Adipose tissue (tissue), 3 donors: ENCODE measurements at places on chromosomes 2 and 18. TPM values are rescaled to one million over a fixed set of nuclear protein-coding genes. Genes with fewer than 3 reads are reported as not detected.

The EVA1A gene
- polyA plus RNA-seq = 2.4 TPM

The SEPTIN10 gene
- polyA plus RNA-seq = 11.5 TPM

The TTR gene
- polyA plus RNA-seq = 223 TPM

The SOWAHC gene
- polyA plus RNA-seq = 5.3 TPM

The CNTNAP5 gene
- not detected for polyA plus RNA-seq

The TRIM54 gene
- polyA plus RNA-seq = 1.3 TPM

The TMEFF2 gene
- polyA plus RNA-seq = 0.01 TPM

The PKDCC gene
- polyA plus RNA-seq = 218 TPM

The RNF138 gene
- 17.5 TPM for polyA plus RNA-seq

The PPP3R1 gene
- 27.0 TPM for polyA plus RNA-seq

The C2orf80 gene
- not detected for polyA plus RNA-seq

The CSRNP3 gene
- 0.46 TPM for polyA plus RNA-seq
